ENCODE measurements at places on chromosomes 13 and 19.
A peak's percentile ranks its signal among the peaks of the same experiment; 100 is the strongest.

- no peak for DNase-seq
These were observed 150.7 kb downstream of the KCTD15 start for GRCh38 chr19:33947265-33947964.

GRCh38 chr13:27489456-27489855 lies 39.1 kb upstream of the MTIF3 start:
- DNase-seq: no peak

GRCh38 chr19:30930941-30931706 lies 418.1 kb downstream of the TSHZ3 start:
- DNase-seq: no peak

GRCh38 chr13:84303035-84303434 lies 420.8 kb upstream of the SLITRK1 start:
- DNase-seq: no peak

- DNase-seq: no peak
These were observed 8.5 kb downstream of the RPL21 start for GRCh38 chr13:27259831-27260230.

DNA sequence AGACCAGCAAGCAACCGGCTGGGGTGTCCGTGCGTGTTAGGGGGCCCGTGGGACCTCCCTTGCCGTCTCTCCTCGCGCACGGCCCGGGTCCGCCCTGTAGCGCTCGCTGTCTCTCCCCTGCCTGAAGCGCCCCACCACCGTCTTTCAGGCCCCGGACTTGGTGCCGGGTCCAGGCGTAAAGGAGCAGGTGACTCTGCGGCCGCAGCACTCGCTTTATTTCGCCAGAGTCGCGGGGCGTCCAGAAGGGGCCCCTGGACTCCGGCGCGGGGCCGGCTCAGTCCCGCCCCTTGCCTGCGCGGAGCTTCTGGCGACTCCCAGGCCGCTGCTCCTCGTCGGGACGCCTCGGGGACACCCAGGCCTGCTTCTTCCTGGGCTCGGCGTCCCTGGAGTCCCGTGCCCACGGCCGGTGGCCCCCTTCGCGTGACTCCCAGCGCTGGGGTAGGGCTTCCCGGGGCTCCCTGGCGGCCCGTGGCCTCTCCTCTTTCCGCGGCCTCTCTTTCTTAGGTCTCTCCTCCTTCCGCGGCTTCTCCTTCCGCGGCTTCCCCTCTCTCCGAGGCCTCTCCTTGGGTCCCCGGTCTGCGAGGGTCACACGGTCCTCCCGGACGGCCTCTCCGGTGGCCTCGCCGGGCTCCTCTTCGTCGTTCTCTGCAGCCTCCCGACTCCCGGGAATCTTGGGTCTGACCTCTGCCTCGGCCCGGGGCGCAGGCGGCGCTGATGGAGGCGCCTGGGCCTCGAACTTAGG lies 3.1 kb downstream of the AMH start:
- no peak for DNase-seq

DNA sequence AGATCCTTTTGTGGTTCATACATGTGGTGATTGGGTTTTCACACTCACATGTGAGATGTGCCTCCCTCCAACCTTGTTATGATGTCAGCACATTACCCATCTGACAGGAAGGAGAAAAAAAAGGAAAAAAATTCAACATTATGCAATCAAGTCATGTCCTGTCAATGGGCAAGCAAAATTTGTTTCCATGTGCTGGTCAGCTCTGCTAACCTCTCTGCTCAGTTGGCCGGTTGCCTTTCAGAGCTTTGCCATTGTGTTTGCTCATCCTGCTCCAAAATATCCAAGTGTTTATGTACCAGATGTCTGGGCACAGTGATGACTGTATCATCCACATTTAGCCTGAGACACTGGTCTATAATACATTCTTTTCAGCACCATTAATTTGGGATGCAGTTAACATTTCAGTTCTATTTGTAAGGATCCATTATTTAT lies 27.0 kb upstream of the METTL21C start:
- DNase-seq: no peak

DNA sequence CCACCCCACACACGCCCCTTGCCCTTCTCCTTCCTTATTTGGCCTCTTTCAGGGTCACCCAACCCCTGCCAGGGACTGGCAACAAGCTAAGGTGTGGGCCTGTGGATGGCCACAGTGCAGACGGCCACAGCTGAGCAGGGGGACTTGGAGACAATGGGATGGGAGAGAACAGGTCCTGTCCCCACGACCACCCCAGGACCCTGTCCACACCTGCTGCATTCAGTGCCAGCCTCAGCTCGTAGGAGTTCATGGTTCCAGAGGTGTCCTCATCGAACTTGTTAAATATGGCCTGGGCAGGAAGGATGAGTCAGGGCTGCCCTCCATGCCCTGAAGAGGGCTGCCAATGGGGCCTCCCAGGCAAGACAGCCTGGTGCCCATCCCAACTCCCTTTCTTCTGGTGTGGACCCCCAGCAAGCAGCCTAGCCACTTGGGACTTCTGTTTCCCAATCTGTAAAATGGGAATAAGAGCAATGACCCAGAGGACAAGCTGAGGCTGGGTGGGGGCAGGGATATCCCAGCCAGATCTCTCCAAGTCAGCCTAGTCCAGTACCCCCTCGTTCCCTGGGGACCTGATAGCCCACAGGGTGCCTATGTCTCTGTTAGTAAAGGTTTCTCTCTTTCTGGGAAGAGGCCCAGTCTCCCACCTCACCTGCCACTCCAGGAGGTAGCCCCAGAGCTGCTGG lies 10.6 kb downstream of the CAPN12 start:
- DNase-seq: no peak

DNA sequence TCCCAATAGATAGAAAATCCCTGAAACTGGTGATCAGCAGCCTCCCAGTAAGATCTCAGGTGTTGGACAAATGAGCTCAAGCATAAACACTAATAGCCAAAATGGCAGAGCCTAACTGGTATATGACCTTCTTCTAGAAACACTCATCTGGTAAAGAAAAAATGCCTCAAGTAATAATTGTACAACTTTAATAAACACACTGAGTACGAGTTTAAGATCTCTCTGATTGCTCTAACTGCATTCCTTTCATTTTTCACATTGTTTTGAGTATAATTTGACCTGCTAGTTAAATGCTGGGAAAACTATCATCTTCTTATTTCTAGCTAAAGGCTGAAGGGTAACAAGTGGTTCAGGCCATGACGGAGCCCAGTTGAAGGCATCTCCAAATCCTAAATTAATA lies 2009.5 kb upstream of the PCDH20 start:
- no peak for DNase-seq

DNA sequence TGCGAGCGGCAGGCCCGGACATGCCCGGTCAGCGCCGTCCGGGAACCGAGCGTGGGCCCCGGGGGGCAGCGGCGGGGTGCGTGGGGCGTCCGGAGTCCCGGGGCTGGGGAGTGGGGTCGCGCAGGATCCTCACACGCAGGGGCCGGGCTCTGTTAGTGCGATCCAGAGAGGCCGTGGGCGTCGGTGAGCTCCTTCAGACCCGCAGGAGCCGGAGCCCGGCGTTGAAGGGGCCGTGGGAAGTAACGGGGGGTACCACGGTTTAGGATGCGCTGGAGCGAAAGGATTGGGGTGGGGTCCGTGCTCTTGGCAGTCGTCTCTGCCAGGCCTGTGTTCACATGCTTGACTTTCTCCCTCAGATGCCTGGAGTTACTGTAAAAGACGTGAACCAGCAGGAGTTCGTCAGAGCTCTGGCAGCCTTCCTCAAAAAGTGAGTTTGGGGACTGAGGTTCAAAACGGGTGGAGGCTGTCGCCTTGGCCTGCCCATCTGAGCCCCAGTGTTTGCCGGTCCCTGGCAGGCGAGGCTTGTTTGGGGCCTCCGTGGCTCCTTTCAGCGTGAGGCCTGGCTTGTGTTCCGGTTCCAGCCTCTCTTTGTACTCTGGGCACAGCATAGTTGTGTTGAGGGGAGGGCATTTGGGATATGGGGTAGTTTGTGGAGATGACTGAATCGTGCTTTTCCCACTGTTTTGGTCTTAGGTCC lies 512 bp downstream of the RPS19 start:
- DNase-seq: peak; percentile 47

DNA sequence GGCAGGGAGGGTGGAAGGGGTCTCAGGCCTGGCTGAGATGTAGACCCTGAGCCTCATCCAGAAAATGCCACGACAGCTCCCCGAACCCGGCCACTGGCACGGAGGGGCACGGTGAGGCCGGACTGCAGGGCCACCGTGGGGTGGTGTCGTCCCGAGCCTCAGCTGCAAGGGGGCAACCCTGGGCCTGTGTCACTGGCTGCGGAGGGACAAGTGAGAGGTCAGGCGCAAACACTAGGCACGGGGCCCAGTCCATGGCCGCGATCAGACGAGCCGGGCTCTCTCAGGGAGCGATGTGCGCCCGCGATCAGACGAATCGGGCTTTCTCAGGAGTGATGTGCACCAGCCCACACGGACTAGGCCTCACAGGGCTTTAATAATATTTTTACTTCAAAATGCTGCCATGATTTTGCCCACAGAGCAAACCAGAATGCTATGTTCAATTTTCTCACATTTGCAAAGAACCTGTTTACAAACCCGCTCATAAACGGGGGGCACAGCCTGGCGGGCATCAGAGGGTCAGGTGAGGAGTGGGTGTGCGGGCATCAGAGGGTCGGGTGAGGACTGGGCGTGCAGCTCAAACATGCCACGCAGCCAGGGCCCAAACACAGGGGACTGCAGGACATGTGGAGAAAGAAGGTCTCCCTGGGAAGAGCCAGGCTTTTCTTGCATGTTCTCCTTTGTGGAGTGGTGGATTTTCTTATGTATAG lies 42.6 kb upstream of the C13orf46 start:
- no peak for DNase-seq

DNA sequence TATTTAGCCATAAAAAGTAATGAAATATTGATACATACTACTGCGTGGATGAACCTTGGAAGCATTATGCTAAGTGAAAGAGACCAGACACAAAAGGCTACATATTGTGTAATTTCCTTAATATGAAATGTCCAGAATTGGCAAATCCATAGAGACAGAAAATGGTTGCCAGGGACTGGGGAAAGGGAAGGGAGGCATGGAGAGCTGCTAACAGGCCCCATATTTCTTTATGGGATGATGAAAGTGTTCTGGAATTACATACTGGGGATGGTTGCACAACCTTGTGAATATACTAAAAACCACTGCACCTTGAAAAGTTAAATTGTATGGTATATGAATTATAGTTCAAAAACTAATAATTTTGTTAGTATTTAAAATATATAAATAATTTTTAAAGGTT lies 3.6 kb downstream of the IFT88 start:
- no peak for DNase-seq

GRCh38 chr13:66137384-66137783 lies 1092.8 kb downstream of the PCDH9 start:
- DNase-seq: no peak

GRCh38 chr19:35959040-35959967 lies 23.1 kb downstream of the LRFN3 start:
- DNase-seq: no peak

GRCh38 chr19:3958836-3959765 lies 11.8 kb downstream of the DAPK3 start:
- DNase-seq: no peak

- no peak for DNase-seq
These were observed 20.1 kb downstream of the GPR18 start for GRCh38 chr13:99237981-99238662.

- DNase-seq: no peak
These were observed 2.3 kb upstream of the TPM4 start for GRCh38 chr19:16073988-16074387.

DNA sequence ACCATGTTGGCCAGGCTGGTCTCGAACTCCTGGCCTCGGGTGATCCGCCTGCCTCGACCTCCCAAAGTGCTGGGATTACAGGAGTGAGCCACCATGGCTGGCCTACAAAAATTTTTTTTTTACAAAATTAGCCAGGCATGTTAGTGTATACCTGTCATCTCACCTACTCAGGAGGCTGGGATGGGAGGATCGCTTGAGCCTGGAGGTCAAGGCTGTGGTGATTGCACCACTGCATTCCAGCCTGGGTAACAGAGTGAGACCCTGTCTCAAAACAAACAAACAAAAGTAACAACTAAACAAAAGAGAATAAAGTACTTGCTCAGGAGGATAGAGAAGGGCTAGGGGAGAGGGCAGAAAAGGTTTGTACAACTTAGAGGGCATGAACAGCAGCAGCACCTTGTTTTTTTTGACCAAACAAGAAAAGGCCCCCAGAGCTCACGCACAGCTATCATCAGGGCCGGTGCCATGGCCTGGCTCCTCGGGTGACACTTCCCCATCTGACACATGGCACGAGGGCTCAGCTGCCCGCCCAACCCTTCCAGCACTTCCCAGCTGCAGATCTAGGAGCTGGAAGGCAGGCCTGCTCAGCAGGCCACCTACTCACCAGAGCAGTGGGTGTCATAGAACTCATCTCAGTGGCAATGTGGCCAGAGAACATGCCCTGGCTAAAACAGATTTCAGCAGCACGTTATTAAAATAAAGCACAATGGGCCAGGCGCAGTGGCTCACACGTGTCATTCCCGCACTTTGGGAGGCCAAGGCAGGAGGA lies 8.6 kb upstream of the SLC7A9 start:
- DNase-seq: no peak

- no peak for DNase-seq
These were observed 187.5 kb upstream of the GPC6 start for GRCh38 chr13:93039131-93039530.

DNA sequence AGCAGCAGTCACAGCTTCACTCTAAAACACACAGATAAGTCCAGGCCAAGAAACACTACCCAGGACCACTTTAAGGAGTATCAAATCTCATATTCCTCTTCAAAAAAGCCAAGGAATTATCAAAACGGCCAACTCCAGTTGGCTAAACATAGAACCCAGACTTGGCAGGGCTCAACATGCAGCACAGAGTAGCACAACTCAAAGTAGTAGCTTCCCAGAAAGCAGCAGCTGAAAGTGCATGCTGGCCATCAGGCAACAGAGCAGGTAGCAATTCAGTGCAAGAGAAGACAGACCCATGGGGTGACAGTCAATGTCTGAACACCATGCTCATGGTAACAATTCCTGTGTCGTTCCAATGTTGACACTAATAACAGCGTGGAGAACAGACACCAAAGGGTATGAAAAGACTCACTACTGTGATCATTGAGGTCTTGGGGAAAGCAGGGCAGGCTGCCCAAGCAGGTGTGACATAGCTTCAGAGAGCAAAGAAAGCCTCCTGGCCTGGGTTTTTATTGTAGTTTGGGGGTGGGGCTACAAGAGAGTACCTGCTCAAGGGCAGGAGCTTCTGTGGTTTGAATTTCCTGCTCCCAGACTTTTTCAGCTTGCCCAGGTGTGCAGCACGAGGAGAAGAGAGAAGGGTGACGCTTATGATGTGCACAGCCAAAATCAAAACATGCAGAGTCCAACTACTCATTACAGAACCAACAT lies 6.2 kb downstream of the ZNF709 start:
- DNase-seq: no peak

- DNase-seq: no peak
These were observed 804.4 kb downstream of the PCDH9 start for GRCh38 chr13:66425741-66426140.
